Fibroblast of lung (primary cell): ENCODE measurements at places on chromosomes 7 and 10. TPM values are rescaled to one million over a fixed set of nuclear protein-coding genes. Genes with fewer than 3 reads are reported as not detected.

CTTNBP2 gene
- 4.4 and 8.3 TPM in 2 replicates for total RNA-seq

SH2D4B gene
- not detected in 2 replicates for total RNA-seq

TDRD1 gene
- total RNA-seq = 0.26 TPM in 1 of 2 replicates, not detected in the other

LRRC4 gene
- 0.26 and 0.33 TPM in 2 replicates for total RNA-seq

SFTPA1 gene
- total RNA-seq = not detected in 2 replicates

TECTB gene
- total RNA-seq = not detected in 2 replicates

HOXA3 gene
- 1.5 TPM in 2 replicates for total RNA-seq

PRPS1L1 gene
- not detected in 2 replicates for total RNA-seq

DAGLB gene
- 12.1 and 22.6 TPM in 2 replicates for total RNA-seq

PLEKHA8 gene
- 13.4 and 15.5 TPM in 2 replicates for total RNA-seq

LIPM gene
- not detected in 2 replicates for total RNA-seq

GPR15LG gene
- total RNA-seq = not detected in 2 replicates

TMEM72 gene
- not detected in 2 replicates for total RNA-seq
